MM.1S (cell line): ENCODE measurements at places on chromosomes 16 and 17.
A peak's percentile ranks its signal among the peaks of the same experiment; 100 is the strongest.

GRCh38 chr17:17355426-17355825 lies 52.3 kb downstream of the NT5M start:
- DNase-seq: no peak

- DNase-seq: no peak
Observed at GRCh38 chr16:65964752-65965151, 401.7 kb upstream of the CDH5 start.

DNA sequence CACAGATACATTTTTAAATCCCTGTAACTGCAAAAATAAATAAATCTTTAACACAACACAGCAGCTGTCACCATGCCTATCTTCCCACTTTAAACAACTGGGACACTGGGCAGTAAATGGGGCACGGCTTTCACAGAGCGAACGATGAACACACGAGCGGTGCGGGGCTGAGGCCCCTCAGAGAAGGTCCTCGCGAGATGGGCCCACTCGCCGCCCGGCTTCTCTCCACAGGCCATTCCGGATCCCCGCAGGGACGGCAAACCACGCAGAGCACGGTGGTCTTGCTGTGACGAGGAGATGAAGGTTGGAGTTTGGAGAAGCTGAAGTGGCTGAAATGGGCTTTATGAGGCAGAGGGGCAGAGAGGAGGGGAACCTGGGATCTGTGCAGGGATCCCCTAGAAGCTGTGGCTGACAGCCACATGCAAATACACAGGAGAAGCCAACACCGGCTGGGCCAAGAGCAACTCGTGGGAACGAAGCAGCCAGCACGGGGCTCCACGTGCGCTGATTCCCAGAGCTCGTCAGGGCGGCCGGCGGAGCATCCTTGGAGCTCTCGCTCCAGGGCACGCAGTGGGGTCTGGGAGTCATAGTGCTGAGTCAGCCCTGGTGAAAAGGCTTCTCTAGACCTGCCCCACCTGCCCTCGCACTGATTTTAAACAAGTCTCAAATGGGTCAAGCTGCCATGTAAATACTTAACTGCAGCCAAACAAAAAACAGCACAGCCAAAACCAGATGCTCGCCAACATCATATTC lies 31.7 kb downstream of the CCDC57 start:
- no peak for DNase-seq

DNA sequence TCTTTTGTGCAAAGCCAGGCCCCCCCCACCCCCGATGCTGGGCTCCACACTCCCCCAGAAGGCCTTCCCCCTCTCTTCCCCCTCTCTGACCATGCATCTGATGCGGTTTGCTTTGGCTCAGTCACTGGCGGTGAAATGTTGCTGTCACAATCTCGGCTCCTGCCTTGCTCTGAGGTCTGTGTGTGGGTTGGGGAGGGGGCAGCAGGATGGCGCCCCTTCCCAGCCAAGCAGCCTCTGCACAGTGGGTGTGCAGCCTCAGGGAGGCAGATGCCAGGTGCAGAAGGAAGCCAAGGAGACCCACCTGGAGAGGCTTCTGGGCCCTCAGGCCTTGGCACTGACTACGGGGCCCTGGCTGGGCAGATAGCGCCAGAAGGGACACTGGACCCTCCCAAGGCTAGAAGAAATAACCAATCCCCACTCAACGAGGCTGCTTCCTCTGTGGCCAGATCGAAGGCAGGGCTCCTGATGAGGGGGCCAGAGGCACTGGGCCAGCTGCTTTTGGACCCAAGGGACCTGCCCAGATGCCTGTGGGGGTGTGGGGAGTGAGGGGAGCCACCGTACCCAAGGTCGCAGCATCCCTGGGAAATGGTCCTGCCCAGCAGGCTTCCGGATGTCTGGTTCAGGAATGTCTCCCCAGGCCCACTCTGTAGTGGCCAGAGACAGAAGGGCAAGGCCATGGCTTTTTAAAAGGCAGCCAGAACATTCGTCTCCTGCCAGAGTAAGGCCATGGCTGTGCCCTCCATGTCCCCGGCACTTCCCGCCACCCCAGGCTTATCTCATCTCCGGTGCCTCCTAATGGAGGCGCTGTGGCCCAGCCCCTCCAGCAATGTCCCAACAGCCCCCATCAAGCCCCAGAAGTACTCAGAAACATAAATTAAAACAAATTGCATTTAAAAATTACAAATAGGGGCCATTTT lies 43.4 kb upstream of the SLC38A10 start:
- DNase-seq: no peak

GRCh38 chr17:8832711-8833352 lies 33.7 kb upstream of the MFSD6L start:
- no peak for DNase-seq

DNA sequence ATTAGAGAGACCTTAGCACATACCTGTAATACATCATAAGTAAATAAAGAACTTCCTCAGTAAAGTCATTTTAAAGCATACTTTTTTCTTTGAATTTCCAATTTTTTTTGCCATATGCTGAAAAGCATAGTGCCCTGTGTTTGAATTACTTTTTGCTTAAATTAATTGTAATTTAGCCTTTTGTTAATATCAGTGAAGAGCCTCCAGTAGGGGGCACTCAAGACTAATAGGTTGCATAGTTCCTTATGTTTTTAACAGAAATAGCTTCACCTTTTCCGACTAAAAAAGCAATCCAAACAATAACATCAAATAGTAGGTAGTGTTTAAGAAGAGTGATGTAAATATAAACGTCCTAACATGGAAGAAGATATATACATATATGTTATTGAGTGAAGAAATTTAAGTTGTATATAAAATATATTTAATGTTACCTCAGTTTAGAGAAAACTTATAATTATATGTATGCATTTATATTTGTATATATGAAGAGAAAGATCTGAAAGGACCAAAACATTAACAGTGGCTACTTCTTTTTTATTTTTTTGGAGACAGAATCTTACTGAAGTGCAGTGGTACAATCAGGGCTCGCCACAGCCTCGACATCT lies 18.6 kb downstream of the RAD51C start:
- peak; percentile 62 for DNase-seq

DNA sequence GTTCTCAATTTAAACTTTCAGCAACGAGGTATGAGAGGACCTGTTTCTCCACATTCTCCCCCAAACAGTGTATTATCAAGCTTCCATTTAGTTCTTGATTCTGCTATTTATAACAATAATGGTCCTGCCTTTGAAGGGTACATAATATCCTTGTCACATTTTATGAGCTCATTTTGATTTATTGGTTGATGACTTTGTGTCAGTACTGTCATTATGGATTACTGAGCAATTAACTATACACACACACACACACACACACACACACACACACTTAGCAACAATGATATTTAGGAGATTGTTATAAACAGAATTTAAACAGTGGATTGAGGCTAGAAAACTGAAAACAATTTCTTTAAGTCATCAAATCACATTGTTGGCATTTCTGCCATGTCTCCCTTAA lies 7.0 kb downstream of the TMIGD1 start:
- no peak for DNase-seq

DNA sequence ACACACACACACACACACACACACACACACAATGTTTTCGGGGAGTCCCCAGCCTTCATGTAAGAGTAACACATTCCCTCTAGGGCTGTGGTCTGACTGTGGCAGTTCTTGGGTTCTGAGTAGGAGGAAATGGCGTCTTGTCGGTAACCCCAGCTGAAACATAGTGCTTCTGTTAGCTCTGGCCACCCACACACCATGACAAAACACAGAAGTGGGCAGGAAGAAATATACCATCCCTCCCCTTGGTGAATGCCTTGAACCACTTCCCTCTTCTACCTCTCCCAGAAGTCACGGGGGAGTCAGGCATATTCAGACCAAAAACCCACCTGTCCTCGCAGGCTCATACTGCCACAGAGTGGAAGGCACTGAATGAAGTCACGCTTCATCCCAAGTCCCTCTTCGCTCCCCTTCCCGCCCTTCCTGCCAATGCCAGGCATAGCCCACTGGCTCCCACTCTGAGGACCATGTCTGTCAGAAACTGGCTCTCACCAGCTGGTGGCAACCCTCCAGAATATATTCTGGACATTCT lies 11.5 kb downstream of the SLC35B1 start:
- DNase-seq: no peak

GRCh38 chr17:34151102-34151501 lies 104.0 kb upstream of the CCL2 start:
- DNase-seq: no peak

DNA sequence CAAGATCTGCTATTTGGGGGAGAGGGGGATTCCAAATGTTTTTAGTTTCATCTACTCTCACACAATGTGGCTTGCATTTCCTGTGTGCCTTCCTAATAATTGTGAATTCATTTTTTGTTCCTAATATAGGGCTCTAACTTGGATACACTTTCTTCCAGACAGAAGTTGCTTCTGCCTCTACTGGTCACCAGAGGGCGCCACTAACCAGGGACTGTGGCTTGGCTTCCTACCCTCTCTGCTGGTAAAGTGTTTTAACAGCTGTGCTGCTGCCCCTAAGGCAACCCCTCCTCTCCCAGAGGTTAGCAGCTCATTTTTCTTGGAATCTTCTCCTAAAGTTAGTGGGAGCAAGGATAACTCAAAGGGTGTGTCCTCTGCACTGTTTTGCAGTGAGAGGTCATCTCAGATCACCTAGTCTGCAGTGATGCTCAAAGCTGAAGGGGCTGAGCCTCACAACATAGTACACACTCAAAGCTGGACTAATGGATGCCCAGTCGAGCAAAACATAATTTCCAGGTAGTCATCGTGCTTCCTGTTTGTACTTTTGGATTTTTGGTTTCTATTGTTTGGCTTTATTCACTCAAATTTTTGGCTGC lies 5.0 kb upstream of the PRSS54 start:
- DNase-seq: peak; percentile 59

GRCh38 chr16:63458846-63459245 lies 1422.6 kb upstream of the CDH8 start:
- DNase-seq: no peak

- no peak for DNase-seq
Observed at GRCh38 chr16:5398203-5398602, 300.6 kb upstream of the EEF2KMT start.

- DNase-seq: no peak
Observed at GRCh38 chr17:66915204-66915611, 49.3 kb upstream of the CACNG4 start.

DNA sequence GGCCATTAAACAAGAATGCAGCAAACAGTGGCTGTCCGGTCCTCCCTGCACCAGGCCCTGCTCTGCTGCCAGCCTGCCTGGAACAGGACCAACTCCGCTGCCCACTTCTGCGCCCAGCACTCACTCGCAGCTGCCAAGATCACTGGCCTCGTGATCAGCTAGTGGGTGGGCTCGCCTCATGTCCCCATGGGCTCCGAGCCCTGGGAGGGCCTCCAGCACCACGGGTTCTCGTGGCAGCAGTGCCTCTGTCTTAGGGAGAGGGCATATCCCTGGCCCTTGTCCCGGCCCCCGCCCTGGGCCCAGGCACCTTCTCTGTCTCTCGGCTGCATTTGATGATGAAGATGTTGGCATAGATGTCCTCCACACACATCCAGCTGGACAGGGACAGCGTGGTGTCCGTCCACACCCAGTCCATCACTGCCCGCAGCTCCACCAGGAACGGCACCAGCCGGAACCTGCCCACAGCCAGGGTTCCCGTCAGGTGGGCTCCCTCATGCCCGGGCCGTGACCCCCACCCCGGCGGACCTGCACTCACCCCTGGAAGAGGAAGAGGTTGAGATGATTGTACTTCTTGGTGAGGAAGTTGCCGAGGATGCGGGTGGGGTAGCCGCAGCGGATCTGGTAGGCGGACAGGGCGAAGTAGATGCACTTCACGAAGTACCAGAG lies 13.1 kb downstream of the CTU2 start:
- DNase-seq: no peak

- DNase-seq: no peak
Observed at GRCh38 chr16:67115639-67116038, 5.9 kb downstream of the PHAF1 start.

- no peak for DNase-seq
Observed at GRCh38 chr16:59213952-59214351, 479.8 kb upstream of the GOT2 start.
